ENCODE measurements at places on chromosomes 5 and 9. TPM values are rescaled to one million over a fixed set of nuclear protein-coding genes. Genes with fewer than 3 reads are reported as not detected.

Gene PBX3
- total RNA-seq = 16.1 TPM

Gene SETD9
- 10.3 TPM for total RNA-seq

Gene TEX48
- not detected for total RNA-seq

Gene TAF7
- total RNA-seq = 71.7 TPM

Gene SLC9A3
- 0.45 TPM for total RNA-seq

Gene GABRA1
- total RNA-seq = not detected

Gene PCDHB8
- 0.18 TPM for total RNA-seq

Gene PCDHB10
- 1.0 TPM for total RNA-seq

Gene SLCO4C1
- not detected for total RNA-seq

Gene ANGPTL2
- 15.3 TPM for total RNA-seq

Gene LEAP2
- total RNA-seq = 0.19 TPM

Gene CCDC180
- 0.56 TPM for total RNA-seq

Gene DOLPP1
- total RNA-seq = 10.2 TPM

Gene SUSD3
- 0.09 TPM for total RNA-seq

Measured in endothelial cell of coronary artery (primary cell).